ENCODE measurements at places on chromosomes 7 and 10.

DNA sequence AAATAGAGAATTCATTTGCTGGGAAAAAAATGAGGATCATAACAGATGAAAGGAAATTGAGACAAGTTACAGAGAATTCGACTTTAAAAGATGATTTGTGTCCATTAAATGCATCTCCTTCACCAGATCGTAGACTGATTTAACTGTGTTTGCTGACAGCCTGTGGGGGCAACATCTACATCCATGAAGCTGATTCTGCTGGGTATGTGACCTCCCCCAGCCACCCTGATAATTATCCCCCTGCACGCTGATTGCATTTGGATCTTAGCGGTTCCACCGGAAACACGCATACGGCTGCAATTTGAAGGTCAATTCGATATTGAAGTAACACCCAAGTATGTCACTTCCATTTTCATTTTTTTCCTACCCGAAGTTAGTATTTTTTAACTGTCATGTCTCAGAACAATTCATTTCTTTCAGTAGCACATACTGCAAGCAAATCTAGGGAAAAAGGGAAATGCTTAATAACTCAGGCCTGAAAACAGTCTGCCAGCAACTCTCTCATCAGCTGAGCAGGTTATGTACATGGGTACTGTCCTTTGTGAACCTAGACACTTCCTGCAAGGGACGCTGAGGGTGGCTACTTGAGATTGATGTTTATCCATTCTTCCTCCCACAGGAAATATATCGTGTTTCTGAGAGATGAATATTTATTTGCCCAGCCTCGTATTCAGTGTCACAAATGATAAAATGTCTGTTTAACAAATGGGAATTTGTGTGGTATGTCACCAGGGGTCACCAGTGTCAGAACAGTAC, 134.9 kb downstream of the ZNF22 start:
- no peak for DNase-seq

DNA sequence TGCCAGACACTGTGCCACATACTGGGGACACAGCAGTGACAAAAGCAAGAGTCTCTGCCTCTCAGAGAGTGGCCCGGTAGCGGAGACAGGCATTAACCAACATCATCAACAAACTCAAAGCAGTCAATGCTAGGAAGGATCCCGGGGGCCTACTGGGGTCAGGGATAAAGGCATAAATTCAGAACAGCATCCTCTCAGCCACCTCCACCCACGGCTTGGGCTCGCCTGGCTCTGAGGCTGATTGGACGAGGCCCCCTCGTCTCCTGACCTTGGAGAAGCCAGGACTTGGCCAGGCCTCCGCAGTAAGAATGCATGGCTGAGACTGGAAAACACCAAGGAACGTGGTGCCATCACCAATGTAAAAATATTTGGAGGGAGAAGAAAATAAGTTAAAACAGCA, 102.1 kb downstream of the ARHGAP22 start:
- DNase-seq: no peak

DNA sequence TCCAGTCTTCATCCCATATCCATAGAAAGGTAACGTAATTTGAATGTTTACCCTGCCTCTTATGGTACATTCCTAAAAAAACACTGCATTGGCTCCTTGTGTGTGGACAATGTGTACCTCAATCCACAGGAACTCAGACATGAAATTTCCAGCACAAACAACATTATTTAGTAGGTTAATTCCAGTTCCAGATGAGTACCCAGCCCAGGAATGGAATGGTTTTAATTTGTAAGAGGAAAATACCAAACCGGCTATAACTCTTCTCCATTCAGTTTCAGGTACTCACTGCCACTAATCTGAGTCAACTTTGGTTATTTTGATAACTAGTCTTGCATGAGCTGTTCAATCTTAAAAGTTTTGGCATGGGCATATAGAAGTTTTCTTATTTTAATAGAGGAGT, 39.0 kb downstream of the TFPI2 start:
- no peak for DNase-seq

- peak; percentile 62 for DNase-seq
These were observed 248.8 kb upstream of the PTN start for GRCh38 chr7:137592232-137592896.

- no peak for DNase-seq
These were observed 85.2 kb downstream of the POLR1F start for GRCh38 chr7:19623676-19624075.

DNA sequence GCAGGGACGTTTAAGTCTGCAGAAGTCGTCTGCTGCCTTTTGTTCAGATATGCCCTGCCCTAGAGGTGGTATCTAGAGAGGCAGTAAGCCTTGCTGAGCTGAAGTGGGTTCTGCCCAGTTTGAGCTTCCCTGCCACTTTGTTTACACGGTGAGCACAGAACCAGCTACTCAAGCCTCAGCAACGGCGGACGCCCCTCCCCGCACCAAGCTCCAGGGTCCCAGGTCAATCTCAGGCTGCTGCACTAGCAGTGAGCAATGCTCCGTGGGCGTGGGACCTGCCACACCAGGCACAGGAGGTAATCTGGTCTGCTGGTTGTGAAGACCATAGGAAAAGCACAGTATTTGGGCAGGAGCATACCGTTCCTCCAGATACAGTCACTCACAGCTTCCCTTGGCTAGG, 148.1 kb upstream of the LAMB4 start:
- DNase-seq: no peak

- no peak for DNase-seq
These were observed 40.9 kb upstream of the BTBD16 start for GRCh38 chr10:122230222-122230621.

DNA sequence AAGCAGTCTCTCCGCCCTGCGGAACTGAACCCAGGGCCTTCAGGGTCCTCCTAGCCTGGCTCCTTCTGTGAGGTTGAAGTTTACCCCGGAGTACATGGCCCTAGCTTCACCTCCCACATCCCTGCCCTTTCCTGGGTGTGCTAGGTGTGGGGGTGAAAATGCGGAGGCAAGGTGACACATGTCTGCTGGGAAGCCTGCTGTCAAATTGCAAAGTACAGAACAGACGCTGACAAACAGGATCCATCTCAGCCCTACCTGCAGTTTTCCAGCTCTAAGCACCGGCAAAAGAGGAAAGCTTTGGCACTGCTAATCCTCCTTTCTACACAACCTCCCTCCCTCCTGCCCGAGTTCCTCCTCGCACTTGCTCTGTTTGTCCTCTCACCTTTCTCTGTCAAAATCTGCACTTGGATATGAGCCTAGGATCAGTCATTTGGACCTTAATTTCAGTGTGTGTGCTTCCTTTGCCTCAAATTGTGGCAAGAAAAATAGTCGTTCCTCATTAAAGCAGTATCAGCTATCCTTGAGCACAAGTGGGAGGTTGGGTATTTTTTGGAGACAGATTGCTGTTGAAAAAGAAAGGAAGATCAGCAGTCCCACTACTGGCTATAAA, 14.4 kb upstream of the GPR15LG start:
- DNase-seq: no peak

- DNase-seq: no peak
These were observed 170.7 kb downstream of the GATA3 start for GRCh38 chr10:8225187-8225586.

GRCh38 chr7:150902078-150903033, 50.0 kb downstream of the AOC1 start:
- DNase-seq: no peak

GRCh38 chr10:6234371-6234770, 31.6 kb downstream of the PFKFB3 start:
- DNase-seq: no peak

DNA sequence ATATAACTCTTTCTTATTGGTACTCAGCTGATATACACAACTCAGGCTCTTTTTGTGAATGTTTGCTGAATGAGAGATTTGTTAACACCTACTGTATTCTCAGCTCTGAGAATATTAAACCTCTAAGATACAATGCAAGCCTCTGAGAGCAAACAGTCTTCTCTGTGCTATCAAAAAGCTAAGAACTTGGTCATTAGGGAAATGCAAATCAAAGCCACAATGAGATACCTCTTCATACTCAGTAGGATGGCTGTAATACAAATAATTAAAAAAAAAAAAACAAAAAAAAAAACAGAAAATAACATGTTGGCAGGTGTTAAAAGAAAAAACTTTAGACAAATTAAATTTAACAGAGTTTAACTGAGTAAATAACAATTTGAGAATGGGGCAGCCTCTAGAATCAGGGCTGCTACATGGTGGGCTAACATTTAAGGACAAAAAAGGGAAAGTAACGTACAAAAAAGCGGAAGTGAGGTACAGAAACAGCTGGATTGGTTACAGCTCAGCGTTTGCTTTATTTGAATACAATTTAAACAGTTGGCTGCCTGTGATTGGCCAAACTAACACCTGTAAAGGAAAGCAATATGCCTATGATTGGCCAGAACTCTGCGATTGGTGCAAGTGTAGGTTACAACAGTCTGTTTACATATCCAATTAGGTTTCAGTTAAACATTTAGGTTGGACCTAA, 14.8 kb upstream of the MTURN start:
- DNase-seq: no peak

DNA sequence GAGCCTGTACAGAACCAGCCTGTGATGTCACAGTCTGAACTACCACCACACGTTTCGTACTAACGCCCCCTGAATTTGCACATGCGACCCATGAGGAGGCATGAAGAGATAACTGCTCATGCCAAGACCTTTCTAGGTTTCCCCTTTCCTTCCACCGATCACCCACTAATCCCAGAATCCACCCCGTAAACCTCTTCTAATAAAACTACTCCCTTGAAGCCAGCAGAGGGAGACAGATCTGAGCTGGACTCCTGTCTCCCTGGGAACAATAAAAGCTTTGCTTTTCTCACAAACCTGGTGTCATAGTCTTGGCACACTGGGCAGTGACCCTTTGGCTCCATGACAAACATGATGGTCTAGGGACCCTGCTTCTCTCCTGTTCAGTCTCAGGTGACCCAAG, 144.5 kb downstream of the FRMD4A start:
- no peak for DNase-seq

GRCh38 chr10:76403912-76404311, 972.5 kb downstream of the LRMDA start:
- no peak for DNase-seq

DNA sequence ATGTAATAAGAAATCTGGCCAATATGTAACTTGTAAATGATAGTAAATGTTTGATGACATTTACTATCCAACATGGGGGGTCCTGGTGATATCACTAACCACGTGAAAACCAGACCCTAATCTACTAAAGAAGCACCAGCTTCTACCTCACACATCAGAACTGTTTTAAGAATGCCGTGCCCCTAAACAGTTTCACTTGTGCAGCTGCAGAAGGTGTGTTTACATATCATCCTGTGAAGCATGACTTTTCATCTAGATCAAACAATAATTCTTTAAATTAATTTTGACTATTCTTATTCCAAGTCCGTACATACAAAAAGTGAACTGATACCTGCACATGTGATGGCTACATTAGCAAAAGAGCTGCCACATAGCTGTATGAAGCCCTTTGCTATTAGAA, 61.0 kb downstream of the STEAP1B start:
- DNase-seq: no peak

- no peak for DNase-seq
These were observed 523.9 kb downstream of the ADRA2A start for GRCh38 chr10:111600772-111601171.

DNA sequence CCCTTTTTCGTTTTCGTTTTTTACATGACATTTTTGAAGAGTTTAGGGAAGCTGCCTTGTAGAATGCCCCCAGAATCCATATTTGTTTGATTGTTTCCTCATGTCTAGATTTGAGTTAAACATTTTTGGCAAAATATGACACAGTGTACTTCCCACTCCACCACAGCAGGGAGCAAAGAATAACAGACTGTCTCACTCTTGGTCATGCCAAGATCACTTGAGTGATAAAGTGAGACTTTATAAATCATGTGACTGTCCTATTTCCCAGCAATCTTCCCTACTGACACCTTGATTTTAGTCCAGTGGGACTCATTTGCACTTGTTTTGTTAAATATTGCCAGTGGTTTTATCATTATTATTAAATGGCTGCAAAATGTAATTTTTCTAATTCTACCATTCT, 44.4 kb upstream of the USP6NL start:
- DNase-seq: no peak

DNA sequence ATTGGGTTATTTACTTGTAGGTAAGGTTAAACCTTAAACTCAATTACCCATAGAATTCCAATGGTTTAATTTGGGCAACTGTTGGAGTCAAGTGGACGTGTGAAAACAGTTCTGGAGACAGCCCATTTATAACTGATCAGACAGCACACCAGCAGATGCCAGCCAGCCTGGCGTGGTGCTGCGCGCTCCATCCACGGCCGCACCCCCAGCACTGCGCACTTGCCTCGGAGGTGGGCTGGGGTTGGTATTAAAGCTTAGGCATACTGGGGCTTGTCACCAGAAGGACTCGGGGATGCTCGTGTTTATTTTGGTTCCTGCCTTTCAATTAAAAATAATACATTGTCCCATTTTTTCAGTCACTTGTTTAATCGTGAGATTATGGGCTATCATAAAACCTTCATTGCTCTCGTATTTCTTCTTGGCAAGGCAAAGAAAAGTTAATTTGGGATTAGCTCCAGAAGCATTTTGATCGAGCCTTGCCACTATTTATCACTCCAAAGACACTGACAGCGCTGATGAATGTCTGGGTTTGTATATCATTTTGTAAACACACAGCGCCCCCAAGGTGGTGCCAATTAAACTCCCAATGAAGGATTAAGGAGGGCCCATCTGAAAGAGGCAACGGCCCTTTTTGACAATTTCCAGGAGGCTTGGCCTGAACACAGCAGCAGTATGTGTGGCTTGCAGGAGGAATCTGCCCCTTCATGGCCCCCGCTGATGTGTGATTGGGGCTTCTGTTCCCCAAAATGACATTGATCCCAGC, 204.5 kb upstream of the CXCL12 start:
- DNase-seq: no peak

- DNase-seq: no peak
These were observed 64.9 kb downstream of the CFAP46 start for GRCh38 chr10:132877473-132877872.

DNA sequence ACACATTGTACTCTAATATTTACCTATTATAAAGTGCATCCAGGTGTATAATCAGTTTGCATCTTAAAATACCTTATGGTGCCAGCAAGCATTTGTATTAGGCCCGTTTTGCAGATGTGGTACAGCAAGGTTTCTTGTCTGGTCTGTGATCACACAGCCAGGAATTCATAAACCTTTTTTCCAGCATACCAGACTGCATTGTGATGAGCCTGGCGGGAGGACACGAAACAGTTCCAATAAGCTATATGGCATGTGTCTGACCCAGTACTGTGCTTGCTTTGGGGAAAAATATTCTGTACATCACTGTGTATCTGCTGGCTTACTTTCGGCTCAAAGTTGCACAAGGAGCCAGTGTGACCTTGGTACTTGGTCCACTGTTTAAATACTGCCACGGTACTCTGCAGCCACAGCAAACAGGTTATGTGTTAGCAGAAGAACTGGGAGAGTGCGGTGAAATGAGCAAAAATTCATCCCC, 36.3 kb downstream of the CHN2 start:
- peak; percentile 61 for DNase-seq

DNA sequence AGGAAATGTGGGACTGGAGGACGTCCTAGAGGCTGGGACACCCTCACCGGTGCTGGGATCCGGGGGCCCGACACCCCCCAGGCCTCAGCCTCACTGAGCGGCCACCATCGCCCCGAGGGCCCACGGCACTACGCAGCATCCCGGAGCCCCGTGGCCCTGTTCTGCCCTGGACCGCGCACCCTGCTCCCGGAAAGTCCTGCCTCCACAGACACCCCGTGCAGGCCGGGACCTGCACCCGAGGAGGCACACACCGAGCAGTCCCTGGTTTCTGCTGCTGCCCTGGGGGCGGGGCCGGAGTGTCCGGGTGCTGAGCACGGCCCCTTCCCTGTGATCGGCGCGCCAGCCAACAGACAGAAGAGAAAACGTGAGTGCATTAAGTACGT, 18.1 kb upstream of the KNDC1 start:
- no peak for DNase-seq
